ENCODE measurements at places on chromosomes 6 and 20.

- DNase-seq = no peak
Measured at GRCh38 chr6:37714836-37715420, 17.2 kb upstream of the MDGA1 start.

DNA sequence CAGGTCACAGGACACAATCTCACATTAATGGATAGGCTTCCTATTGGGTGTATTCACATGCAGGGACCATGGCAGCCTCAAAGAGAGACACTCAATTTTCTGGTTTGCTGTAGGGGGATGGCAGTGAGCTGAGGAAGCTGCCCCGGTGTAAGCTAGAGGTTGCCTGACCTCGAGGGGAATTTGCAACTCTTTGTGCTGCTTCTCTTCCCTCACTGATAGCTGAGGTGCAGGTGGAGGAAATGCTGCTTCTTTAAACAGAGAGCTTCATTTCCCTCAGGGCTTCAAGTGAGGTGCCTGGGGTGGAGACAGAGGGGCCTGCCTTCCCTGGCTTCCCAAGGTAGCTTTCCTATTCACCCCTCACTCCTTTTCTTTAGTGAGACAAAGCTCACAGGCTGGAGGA lies 151.9 kb downstream of the CD83 start:
- DNase-seq = no peak

GRCh38 chr6:23277521-23278179 lies 708.3 kb downstream of the HDGFL1 start:
- no peak for DNase-seq

GRCh38 chr6:35566794-35567193 lies 54.1 kb upstream of the TULP1 start:
- DNase-seq = no peak

- DNase-seq = no peak
Measured at GRCh38 chr6:12584631-12585405, 131.7 kb upstream of the PHACTR1 start.

- DNase-seq = no peak
Measured at GRCh38 chr6:166526937-166527336, 59.5 kb downstream of the RAMACL start.

GRCh38 chr6:134690048-134690447 lies 259.9 kb downstream of the ALDH8A1 start:
- DNase-seq = no peak

- DNase-seq = no peak
Measured at GRCh38 chr6:64777941-64778785, 928.9 kb downstream of the EYS start.

DNA sequence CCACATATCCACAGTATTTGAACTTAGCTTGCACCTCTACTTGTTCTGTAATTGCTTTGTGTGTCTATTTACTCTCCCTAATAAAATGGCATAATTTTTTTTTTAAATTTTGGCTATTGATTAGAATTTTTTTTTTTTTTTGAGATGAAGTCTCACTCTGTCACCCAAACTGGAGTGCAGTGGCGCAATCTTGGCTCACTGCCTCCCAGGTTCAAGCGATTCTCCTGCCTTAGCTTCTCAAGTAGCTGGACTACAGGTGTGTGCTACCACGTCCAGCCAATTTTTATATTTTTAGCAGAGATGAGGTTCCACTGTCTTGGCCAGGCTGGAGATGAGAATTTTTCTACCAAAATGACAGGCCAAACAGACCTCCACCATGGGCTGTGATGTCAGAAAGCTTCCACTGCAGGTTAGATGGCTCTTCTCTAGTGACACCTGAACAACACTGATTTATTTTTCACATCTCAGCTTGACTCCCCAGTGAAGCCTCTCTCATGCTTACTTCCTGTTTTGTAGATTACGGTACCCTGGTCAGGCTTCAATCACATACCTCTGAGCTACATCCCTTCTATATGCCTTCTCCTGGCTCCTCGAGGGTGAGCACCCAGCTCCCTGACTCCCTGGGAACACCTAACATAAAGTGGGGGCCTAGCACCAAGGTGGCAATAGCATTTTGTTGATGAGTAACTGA lies 112.8 kb downstream of the ARHGAP18 start:
- no peak for DNase-seq

- DNase-seq = no peak
Measured at GRCh38 chr6:111530667-111531066, 47.6 kb upstream of the REV3L start.

- DNase-seq = no peak
Measured at GRCh38 chr6:126696921-126697693, 357.2 kb downstream of the CENPW start.

DNA sequence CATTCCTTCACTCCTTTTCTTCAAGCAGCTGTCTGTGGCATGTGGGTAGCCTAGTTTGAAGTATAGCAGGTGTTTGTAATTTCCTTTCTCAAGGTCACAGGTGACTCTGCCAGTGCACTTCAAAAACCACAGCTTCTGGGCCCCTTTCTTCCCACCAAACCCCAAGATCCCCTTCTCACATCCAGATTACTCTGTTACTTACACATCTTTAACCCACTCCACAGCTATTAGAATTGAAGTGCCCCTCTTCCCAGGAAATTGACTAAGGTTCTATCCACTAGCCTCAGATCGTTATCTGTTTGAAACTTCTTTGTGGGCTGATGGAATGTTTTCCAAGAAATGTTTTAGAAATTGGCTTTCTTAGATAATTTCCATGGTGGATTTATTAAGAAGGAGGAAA lies 150.8 kb downstream of the AHI1 start:
- no peak for DNase-seq

GRCh38 chr6:28355743-28356665 lies 6.3 kb downstream of the ZKSCAN3 start:
- peak; percentile 23 for DNase-seq

DNA sequence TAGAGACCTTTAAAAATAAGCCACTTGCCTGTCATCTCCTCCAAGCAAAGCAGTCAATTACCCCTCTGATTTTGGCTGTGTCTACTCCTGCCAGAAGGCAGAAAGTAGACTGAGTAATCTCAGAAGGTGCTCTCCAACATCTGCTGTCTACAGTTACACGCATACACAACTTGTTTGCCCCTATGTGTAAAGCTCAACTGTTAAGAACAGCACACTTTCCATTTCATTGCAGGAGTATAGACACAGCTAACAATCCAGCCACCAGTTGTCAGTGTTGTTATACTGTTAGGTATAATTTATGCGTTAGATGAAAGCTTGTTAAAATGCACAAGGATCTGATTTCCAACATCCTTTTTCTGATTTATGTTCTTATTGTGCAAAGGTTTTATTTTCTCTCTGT lies 88.2 kb downstream of the SAMD3 start:
- DNase-seq = no peak

DNA sequence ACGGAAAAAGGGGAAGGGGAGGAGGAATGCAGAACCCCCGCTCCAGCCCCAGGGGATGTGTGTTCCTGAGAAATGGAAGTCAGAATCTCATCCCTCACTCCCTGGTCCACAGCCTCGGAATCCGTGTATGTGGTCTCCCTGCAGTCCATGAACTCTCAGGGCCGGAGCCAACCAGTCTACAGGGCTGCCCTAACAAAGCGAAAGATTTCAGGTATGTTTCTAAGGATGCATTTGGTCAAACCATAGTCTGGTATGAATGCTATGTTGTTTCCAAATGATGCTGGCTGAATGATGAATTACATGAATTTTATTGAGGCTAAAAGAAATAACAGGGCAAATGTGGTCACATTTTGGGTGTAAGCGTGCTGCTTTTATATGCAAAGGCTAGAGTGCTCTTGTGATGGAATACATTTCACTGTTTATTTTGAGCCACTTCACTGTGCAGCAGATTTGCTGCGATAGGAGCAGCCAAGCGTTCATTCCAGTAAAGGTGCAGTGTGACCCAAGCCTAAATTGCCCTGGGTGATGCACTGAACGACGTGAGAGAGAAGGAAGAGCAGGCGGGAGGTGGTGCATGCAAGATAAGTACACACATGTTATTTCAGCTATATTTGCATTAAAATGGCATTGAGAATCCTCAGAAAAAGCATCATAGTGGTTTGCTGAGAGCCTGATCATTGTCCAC lies 52.4 kb downstream of the FNDC1 start:
- no peak for DNase-seq

DNA sequence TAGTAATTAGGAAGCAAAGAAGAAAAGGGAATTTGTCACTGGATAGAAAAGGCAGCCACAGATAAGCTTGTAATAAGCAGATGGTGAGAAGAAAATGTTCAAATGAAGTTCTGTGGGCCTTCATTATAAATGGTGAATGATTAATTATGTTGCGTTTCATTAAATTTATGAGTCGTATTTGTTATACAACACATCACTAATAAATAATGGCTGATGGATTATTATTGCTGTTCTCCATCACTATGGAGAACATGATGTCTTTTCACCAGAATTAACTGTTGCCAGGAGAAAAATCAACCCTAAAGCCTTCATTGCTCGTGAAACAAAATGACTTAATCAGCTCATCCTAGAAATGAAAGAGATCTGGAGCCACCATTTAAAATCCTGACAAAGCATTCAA lies 158.5 kb downstream of the BTBD3 start:
- DNase-seq = no peak

DNA sequence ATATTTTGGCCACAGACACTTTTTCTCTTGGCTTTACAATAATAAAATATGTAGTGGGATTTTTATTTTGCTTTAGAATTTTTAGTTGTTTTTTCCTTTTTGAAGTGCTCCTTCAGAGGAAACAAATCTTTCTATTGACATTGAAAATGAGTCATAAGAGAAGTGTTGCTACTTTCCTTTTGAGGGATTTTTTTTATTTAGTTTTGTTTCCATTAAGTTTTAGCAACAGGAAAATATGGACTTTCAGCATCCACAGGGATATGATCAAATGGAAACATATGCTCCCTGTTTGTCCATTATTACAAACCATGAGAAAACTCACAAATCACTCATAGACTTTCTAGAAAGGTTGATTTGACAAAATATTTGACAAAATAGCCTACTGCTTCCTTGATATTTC lies 65.3 kb upstream of the BMP2 start:
- no peak for DNase-seq

DNA sequence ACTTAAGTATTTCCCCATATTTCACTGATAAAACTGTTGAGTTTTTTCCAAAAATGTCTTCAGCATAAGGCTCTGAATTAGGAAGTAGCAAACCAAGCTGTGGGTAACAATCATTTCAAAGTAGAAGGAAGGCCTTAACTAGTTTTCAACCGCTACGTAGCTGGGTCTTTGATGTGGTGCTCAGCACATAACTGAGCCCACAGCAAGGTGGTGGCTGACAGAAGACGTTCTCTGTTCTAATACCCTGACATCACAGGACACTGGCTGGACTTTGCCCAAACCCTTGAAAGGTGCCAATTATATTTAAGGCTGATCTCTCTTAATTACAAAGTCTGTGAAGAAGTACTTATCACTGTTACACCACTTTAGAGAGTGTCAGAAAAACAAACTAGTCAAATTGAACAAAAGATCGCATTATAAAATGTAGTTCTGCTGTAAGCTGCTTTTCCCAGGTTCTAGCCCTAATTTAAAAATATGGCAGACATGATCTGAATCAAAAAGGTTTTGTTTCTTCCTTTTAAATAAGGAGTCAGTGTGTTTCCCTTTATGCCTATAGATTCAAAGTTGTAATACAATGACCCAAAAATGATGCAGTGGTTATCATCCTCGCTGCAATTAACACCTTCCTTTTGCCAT lies 26.7 kb downstream of the MAN1A1 start:
- no peak for DNase-seq

DNA sequence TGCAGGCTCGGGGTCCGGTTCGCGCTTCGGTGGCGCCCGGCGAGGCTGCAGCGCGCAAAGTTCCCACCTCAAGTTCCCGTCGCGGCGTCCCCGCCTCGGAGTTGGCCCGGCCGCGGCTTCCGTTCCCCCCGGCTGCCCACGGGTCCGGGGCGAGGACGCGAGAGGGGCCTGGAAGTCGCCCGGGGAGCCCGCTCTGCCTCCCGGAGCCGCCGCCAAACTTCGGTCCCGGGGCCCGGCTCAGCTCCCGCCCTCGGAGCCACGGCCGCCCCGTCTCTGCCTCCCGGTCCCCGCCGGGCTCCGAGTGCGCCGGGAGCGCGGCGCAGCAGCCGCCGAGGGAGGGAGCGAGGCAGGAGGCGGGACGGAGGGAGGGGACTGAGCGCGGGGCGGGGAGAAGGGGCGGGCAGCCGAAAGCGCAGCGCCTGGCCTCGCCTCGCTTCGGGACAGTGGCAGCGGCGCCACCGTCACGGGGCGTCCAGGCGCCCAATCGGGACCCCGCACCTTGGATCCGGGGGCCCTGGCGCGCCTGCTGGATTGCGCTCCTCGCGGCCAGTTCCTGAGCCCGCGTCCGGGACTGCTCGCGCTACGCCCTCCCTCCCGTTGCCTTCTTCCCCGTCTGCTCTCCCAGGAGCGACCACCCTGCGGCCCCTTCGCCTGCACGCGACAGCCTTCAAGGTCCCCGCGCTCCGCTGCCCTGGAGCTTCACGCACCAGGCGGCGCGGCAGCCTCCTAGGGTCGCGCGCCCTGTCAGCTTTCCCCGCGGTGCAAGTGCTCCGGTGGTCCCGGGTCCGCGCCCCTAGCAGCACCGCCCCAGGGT lies at the start of gene KCNG1:
TSS of gene KCNG1 (minus strand) at position 305 of the 814 bp plus-strand sequence. CDS start 12,769 bp downstream, outside the sequence.
- DNase-seq = no peak

DNA sequence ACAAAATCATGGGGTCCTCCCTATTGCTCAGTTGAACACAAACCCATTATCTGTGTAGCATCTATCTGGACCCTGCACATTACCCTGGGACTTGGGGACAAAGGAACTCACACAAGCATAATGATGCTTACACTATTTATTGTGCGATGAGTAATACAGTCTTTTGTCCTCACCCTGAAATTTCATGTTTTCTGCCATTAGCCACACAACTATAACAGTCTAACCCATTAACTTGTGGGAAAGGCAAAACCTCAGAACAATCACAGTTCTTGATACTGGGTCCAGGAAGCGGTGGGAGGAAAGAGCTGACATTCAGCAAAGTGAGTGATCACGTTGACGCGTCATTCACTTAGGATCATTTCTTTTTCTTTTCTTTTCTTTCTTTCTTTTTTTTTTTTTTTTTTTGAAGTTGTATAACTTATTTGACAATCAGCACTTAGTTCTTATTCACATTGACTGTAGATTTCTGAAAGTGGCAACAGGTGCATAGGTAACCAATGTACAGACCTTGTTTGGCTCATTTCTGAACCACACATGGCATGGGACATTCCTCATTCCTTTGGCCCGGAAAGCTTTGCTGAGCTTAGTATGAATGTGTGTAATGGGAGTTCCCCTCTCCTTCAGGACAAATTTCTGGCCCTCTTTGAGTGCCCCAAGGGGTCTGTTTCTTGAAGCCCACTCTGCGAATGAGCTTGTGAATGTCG lies 94.8 kb upstream of the CNKSR3 start:
- no peak for DNase-seq

- no peak for DNase-seq
Measured at GRCh38 chr6:64717281-64717680, 989.7 kb downstream of the EYS start.

DNA sequence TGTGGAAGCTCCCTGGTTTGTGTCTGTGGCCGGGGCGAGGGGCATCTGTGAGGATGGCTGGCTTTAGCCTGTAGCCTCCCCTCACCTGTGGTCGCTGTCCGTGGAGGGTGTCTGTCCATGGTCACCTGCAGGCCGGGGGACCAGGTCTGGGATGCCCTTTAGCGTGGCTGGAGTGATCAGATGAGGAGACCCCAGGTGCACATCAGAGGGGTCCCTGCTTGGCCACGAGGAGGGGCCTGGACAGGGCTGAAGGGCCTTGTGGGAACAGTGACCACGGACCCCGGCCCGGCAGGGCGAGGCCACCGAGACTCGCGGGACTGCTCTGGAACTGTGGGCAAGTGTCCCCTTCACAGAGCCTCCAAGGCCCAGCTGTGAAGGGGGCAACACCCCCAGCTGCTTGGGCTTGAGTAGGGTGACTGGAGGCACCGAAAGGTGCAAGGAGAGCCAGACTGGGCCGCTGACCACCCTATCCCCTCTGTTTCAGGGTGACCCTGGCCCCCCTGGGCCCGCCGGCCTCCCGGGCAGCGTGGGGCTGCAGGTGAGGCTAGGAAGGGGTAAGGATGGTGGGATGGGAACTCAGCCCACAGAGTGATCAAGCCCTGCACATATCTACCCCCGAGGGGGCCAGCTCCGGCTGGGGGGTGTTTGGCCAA lies 8.6 kb downstream of the COL9A3 start:
- DNase-seq = no peak

All from stimulated activated CD8-positive, alpha-beta memory T cell treated with anti-CD3 and anti-CD28 coated beads, Interleukin-2, amount 100 ng/mL, for 1 hour (primary cell).